ENCODE measurements at places on chromosomes 6 and 20.

DNA sequence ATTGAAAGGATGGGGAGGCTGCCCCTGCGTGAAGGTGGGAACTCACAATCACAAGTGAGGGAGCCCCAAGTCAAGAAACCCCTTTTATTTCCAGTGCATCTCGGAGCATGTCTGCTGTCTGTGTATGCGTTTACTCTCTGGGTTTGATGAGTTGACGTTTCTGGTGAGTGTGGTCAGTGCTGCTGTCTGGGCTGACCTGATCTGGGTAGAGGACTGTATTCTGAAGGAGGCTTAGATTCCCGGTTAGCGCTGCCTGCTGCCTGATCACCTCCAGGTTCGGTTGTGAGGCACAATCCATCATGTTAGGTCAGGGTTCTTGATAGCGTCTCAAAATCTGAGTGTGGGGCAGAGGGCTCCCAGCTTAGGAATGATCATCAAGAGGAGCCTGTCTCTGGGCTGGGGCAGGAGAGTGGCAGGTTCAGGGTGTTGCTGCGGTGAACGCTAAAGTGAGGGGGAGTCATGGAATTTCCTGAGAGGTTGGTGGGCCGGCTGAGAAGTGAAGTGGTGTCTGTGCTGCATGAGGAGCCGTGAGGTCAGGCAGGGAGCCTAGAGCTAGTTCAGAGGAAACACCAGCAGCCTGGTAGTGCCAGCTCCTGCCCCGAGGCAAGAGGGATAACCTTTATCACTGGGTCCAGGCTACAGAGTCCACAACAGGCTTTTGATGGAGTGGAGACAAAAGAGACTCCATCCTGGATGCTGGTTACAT is 225.3 kb upstream of the CST7 start:
- no peak for DNase-seq

GRCh38 chr6:149337320-149337719 is 19.8 kb downstream of the TAB2 start:
- no peak for DNase-seq

GRCh38 chr20:11205769-11206362 is 532.1 kb upstream of the JAG1 start:
- no peak for DNase-seq

GRCh38 chr6:4466769-4467480 is 309.3 kb upstream of the CDYL start:
- DNase-seq: no peak

- DNase-seq: no peak
Measured at GRCh38 chr6:67870321-67870720, 764.8 kb upstream of the ADGRB3 start.

- DNase-seq: no peak
Measured at GRCh38 chr20:46798430-46798829, 89.0 kb downstream of the SLC2A10 start.

DNA sequence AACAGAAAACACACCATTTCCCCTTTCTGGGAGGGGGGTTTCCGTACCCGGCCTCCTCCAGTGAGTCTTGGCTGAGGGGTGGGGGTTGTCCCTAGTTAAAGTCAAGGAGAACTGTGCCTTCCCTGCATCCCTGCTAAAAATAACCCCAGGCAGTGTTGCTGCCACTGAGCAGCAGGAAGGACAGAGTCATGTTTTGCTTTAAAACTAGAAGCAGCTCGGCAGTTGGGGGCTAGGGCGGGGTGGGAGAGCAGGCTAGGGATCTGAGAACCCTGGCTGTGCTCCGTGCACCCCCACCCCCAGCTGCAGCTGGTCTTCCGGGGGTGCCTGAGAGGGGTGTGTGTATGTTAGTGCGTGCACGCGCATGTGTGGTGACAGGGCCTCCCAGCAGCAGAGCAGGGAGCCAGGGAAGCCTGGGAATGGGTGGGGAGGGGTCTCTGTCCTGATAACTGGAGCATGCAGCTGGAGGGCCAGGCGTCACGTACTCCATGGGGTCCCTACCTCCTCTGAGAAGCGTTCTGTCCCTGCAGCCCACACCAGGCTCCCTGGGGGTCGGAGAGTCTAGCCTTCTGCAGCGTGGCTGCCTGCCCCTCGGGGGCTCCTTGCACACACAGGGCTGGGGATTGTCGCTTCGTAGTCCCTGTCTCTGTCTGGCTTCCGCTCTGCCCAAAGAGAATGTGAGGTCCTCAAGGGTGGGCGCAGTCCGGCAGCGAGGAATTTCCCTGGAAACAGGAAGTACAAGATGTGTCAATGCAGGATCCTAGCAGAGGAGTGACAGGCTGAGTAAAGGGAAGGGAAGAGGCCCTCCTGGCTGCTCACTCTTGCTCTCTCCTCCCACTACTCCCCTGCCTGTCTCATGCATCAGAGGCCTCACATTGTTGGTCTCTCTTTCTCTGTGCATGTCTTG is 16.8 kb upstream of the ARMC12 start:
- no peak for DNase-seq

DNA sequence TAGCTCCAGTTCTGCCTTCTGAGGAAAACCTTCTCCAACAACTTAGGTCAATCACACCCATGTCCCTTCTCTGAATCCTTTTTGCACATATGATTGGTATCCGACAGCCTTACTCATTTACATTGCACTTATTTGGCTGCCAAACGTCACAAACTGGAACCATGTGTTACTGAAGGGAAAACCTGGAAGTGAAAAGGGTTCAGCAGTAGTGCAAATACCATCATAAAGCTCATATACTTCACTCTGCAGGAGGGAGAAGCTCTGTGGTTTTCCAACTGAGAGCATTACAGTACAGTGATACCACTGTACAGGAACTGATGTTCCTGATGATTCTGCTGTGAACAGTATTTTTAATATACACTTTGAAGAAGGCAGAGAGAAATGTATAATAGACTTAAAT is 87.8 kb downstream of the SLC16A10 start:
- no peak for DNase-seq

GRCh38 chr6:25417046-25417605 is 138.0 kb downstream of the CARMIL1 start:
- DNase-seq: no peak

GRCh38 chr6:149234051-149234962 is 83.2 kb upstream of the TAB2 start:
- no peak for DNase-seq

DNA sequence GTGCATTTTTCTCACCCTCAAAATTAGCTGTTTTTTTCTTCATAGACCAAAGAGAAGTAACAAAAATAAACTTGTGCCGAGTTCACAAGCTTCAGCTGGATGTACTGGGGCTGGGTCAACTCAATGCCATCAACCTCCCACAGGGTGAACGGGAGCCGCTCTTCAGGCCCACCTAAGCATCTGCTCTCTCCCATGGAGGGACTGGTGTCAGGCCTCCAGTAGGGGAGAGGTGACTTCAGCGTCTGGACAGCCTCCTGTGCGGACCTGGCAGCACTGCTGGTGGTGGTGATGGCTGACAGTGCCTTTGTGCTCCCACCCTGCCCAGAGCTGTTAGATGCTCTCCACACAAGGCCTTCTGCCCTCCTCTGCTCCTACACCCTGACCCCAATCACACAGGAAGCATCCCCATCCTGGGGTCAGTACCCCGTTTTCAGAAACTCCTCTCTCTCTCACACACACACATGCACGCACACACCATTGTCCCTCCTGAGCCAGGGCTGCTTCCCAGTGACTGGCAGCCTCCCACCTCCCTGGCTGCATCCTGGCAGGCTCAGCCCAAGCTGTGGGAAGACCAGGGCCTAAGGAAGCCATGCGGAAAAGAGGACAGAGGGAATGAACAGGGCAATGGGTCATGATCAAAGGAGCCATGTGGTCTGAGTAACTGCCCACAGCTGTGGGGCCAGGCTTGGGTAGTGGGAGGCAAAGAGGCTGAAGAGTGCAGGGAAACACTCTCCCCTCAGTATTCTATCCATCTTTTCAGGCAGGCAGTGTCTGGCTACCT is 17.7 kb downstream of the CST8 start:
- no peak for DNase-seq

GRCh38 chr6:137358273-137358672 is 135.9 kb downstream of the OLIG3 start:
- no peak for DNase-seq

DNA sequence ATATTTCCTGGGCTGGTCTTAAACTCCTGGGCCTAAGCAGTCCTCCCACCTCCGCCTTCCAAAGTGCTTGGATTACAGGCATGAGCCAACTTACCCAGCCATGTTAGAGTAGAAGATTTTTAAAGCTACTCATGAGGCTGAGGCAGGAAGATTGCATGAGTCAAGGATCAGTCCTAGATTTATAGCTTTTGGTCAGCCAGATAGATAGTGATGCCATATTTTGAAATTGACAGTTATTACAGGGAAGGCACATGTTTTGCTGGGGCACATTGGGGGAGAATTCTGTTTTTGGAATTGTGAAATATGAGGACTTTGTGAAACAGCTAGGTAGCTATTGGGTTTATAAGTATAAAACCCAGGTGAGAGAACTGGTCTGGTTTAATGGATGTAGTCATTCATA is 40.9 kb downstream of the DOP1A start:
- no peak for DNase-seq

- DNase-seq: no peak
Measured at GRCh38 chr6:110246378-110246777, 66.2 kb downstream of the CDC40 start.

- DNase-seq: no peak
Measured at GRCh38 chr6:399785-400534, 8.4 kb downstream of the IRF4 start.

DNA sequence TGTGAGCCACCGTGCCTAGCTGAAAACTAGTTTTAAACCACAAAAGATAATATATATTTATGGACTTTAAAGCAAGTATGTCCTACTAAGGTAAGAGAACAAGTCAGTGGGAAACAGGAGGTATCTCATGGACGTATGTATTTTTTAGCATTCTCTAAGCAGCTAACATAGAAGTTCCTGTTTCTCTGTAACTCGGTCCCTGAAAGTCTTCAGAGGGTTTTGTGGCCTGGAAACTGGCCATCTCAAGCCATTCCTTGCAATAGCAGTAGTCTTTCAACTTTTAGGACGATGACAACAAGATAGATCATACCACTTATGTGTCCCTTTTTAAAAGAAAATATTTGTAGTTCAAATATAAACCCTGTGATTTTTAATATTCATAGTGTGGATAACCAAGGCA is 95.6 kb upstream of the RALGAPA2 start:
- no peak for DNase-seq

DNA sequence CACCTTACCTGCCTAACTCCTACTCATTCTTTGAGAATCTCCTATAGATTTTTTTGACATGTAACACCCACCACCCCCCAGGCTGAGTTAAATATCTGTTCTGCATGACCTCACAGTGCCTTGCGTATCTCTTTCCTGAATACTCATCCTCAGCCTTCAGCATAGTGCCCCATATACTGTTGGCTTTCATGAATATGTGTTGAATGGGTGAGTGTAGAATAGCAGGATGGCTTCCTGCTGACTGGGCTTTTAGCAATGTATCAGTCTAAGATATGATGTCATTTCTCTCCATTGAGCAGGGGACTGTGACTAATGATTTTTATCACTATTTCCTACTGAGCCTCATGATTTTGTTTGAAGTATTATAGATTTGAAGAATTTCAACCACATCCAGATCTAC is 361.6 kb upstream of the MARCKS start:
- no peak for DNase-seq

GRCh38 chr6:141809901-141810300 is 322.8 kb upstream of the GJE1 start:
- no peak for DNase-seq

GRCh38 chr20:63371291-63371865 is 10.2 kb upstream of the CHRNA4 start:
- no peak for DNase-seq

DNA sequence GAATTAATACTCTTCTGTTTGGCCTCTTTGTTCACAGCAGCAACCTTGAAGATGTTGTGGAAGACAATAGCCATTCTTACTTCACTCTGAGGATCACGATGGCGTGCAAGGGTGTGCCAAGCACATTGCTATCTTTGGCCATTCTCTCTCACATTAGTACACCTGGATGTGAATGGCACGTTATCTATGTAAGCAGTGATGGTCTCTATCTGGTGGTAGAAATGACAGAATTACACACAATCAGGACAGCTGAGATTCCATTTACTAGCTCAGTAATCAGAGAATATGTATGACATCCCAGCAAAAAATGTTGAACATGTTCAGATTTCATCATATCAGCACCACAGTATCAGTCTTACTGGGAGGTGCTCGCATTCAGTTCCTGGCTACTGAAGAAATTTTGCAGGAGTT is 116.2 kb downstream of the LCA5 start:
- DNase-seq: no peak

- DNase-seq: no peak
Measured at GRCh38 chr20:56843817-56844216, 214.7 kb downstream of the TFAP2C start.

All from D721Med (cell line).